Panc1 (cell line): ENCODE measurements at places on chromosomes 12 and 14.
A peak's percentile ranks its signal among the peaks of the same experiment; 100 is the strongest.

DNA sequence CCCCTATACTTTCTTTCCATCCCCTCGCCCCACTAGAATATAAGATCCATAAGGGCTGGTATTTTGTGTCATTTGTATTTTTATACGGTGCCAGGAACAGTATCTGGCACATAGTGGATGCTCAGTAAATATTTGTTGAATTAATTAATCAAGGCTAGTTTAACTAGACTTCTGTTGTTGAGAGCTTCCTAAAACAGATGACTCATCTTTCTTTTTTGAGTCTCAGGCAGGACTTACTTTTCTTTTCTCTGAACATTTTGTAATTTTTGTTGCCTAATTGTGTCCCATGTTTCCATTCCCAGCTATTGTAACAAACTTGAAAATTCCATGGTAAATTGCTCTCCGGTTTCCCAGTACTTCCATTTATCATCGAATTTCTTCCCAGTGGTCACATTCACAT is 16.7 kb downstream of the STK38L start:
- DNase-seq, result no peak

- no peak for DNase-seq
Observed at GRCh38 chr14:23167116-23167847, 16.2 kb downstream of the SLC7A8 start.

DNA sequence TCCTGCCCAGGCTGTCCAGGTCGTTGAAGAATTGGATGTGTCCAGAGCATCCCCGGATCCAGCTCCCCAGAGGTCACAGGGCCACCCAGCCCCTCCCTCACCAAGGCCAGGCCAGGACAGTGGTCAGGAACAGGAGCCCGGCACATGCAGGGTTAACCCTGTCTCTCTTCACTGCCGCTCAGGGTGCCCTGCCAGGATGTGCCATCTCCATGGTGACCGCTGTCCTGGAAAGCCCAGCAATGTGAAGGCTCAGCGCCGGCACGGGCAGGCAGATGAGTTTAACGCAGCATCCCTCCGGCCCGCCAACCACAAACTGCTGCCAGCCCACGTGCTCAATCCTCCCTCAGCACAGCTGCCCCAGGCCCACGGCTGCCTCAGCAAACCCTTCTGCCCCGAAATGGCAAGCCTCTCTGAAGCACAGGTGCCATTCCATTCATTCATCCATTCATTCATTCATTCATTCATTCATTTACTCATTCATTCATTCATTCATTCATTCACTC is 4.4 kb downstream of the TMEM179 start:
- no peak for DNase-seq

DNA sequence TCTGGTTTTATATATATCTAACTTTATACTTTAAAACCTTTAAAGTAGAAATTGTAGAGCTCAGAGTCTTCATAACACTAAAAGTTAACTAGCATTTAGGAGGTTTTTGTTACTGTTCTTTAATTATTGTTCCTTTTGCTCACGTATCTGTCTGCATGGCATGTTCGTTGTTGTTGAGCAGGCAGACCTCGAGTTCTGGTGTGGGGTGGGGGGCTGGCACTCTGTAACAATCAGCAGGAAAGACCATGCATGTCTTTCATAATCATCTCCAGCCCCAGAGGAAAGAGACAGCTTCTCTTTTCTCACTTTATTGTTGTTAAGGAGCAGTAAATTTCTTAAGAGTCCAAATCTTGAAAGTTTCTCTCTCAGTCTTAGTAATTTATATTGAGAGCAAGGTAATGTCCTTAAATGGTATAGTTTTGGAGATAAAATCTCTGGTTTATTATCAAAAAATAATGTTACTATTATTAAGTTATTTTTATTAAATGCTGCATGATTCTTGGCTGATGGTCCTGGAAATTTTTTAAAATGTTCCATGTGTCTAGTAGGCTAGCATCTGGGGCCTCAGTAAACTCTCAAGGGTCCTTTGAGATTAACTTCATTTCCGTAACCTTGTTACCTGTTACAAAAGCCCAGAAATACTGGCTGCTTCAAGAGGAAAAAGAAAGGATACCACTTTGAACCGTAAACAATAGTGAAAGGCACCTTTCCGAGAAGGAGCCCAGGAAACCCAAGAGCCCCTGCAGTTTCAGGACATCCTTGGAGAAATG is 30.3 kb downstream of the CKB start:
- no peak for DNase-seq

- DNase-seq, result no peak
Observed at GRCh38 chr14:104240434-104241157, 102.2 kb downstream of the KIF26A start.

- no peak for DNase-seq
Observed at GRCh38 chr14:52380294-52380693, 66.2 kb downstream of the PTGER2 start.

GRCh38 chr14:104917116-104917515 is 7.6 kb upstream of the PLD4 start:
- no peak for DNase-seq

GRCh38 chr12:388541-389141 is 479 bp downstream of the KDM5A start:
- no peak for DNase-seq

- no peak for DNase-seq
Observed at GRCh38 chr12:107415071-107415470, 270.5 kb upstream of the PWP1 start.

- DNase-seq, result no peak
Observed at GRCh38 chr12:50256761-50257160, 26.6 kb downstream of the LIMA1 start.

DNA sequence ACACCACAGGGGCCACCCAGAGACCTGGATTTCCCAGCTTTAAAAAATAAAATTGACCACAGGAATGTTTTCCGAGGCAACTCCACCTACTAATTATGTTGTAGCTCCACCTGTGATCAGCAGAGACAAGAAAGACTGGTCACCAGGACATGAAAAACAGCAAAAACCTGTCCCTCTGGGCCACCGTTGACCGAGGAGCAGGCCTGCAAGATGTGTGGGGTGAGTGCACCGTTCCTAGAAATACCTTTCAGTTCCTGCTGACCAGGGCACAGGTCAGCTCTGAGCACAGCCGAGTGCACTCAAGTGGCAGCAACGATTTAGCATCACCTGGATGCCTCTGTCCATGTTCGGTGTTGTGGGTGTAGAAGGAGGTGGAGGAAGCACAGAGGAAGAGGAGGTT is 16.9 kb downstream of the FZD10 start:
- DNase-seq, result no peak

DNA sequence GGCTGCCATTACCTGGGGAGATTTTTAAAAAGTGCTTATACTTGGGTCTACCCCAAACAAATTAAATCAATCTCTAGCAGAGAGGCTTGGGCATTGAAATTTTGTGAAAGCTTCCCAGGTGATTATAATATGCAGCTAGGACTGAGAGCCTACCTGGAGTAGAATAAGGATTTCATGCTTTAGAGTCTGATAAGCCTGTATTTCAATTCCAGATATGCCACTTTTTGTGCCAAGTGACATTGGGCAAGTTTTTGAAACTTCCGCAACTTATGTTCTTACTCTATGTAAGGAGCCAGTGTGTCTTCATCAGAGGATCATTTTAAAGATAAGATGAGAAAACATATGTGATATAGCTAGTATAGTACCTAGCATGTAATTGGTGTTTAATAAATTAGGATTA is 159.8 kb upstream of the LRIG3 start:
- DNase-seq, result no peak

GRCh38 chr12:12506496-12506890 is 56.2 kb downstream of the DUSP16 start:
- DNase-seq, result no peak

DNA sequence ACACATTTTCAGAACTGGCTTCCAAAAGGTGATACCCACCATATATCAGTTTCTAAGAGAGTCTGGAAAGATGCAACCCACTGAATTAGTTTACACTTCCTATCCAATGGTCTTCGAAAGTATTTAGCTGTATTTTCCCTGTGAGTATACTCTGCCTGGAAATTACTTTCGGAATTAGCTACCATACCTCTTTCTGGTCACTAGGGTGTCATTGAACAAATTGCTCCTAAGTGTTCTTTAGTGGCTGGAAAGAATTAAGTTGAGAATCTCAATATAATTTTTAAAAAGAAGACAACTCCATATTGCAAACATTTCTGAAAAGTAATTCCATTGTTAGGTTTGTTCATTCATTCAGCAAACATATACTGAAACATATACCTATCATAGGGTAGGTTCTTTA is 283.1 kb upstream of the SSTR1 start:
- no peak for DNase-seq

GRCh38 chr12:46177837-46178608 is 90.8 kb downstream of the SLC38A1 start:
- no peak for DNase-seq

DNA sequence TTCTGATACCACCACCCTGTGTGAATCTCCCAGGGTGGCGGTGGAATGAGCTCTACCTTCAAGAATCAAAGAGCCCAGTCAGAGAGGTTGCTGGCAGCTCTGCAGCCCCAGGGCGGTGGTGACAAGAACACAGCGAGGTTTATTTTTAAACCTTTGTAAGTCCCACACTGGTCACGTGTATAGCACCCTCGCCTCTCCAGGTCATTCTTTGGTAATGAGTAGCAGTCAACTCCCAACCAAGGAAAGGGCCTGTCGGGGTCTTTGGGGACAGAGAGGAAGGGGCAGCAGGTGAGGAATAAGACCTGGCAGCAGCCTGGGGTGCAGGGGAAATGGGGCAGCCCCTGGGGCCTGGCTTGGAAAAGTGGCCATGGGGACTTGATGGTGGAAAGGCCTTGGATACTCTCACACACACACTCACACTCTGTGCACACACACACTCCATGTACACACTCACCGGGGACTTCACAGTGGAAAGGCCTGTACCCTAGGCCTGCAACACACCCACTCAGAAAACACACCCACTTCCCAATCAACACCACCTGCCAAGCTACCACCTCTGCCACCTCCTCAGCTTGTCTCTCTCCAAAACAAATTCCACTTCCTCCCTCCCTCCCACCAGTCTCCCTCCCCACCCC is 178.6 kb downstream of the DPF3 start:
- DNase-seq, result no peak

DNA sequence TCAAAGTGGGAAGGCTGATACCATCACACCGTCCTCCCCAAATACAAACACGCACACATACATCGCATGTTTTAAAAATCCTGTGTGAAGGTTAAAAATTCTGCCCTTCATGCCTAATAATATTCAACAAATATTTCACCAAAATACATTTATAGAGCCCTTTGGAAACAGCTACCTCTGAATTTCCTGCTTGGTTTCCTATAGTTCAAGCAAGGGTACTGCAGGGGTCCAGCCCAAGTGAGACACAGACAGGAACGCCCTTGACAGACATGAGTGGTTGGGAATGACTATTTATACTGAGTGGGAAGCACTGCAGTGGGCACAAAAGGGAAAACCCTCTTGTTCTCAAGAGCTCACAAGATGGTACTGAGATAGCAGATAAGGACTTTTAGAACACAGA is 51.0 kb downstream of the ST8SIA1 start:
- DNase-seq, result no peak

GRCh38 chr14:105526776-105527380 is 495 bp downstream of the TMEM121 start:
- no peak for DNase-seq

GRCh38 chr12:2332236-2332635 is 279.4 kb downstream of the CACNA1C start:
- no peak for DNase-seq

DNA sequence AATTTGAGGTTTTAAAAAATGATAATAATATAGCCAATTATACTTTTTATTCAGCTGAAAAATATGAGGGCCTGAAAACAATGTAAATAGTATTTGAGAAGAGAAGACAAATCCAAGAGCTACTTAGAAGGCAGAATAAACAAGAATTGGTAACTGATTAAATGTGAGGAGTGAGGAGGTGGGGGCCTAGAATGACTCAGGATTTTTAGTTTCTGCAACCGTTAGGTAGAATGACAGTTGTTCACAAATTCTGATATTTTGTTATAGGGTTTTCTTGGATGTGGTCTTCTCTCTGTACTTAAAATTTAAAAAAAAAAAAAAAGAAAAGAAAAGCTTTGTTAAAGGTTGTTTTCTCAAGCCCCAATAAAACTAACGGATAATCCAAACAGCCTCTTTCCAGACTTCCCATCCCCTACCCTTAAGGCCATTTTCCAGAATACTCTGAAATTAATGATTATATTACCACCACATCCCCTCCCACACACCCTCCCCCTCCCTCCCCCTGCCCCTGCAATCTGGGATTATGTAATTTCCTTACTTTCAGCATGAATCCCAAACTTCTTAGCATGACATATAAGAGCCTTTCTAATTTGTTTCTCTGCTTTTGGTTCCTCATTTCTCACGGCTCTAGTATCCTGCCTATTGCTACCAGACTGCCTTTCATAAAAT is 50.4 kb downstream of the LRP6 start:
- no peak for DNase-seq

DNA sequence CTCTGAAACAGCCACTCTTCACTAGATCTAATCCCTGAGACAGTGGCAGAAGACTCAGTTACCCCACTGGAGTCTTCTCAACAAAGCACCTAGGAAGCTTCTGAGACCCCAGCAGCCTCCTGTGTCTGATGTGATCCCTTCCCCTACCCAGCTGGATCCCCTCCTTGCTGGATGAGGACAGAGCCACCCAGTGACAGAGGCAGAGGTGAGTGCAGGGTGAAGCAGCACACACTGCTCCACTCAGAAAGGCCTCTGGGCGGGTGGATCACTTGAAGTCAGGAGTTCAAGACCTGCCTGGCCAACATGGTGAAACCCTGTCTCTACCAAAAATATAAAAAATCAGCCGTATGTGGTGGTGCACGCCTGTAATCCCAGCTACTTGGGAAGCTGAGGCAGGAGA is 2.7 kb downstream of the SPRYD3 start:
- DNase-seq, result no peak

GRCh38 chr14:92362781-92363235 is 39.8 kb downstream of the SLC24A4 start:
- DNase-seq, result no peak

- no peak for DNase-seq
Observed at GRCh38 chr14:95508377-95508776, 8.1 kb downstream of the SYNE3 start.

DNA sequence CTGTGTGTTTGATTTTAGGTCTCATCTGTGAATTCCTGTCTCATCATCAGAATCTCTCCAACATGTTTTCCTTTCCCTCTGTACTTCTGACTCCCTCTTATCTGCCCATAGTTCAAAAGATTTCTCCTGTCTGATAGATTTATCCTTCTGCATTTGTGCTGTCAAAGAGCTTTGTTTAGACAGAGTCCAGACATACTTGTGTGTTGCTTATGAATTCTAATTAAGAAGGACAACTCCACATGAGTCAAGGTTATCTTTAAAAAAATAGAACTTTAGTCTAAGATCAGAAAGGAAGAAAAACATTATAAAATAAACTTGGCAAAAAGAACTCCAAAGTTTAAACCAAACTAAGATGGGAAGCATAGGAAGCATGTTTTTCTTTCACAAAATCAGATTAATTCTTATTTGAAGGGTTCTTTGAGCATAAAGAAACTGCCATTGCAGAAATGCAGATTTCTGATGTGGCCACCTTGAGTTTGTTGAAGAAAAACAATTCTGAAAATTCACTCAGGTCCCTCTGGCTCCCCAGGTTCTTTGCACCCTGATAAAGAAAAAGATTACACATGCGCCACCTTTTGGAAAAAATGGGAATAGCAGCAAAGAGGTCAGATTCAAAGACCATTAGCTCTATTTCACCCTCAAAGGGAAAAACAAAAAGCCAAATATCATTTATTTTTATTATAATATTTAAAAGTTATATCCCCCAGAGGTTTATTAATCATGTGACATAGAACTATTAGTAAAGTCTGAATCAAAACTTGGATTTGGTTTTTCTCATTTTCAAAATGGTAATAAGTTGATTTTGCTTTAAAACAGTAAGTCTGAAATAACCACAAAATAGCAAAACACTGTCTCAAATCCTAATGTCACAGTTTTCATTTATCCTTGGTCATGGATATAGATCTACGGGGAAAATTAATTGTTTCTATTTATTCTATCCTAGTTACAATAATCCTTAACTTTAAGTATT is 143.7 kb upstream of the DCN start:
- DNase-seq, result peak; percentile 20
